ENCODE measurements at places on chromosomes 7 and 10.
A peak's percentile ranks its signal among the peaks of the same experiment; 100 is the strongest.

DNA sequence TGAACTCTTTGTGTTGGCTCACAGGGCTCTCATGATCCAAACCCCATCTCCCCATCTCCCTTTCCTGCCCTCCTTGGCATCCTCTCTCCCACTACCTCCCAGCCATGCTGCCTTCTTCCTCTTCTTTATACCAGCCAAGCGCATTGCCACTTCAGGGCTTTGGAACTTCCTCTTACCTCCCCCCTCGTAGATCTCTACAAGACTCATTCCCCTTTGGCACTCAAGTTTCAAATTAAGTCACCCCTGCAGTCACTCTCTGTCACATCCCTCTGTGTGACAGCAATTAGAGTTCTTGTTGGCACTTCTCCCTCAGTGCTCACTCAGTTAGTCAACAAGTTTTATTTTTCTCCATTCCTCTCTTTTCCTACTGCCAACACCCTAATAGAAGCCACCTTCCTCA lies 20.8 kb upstream of the NRP1 start:
- DNase-seq = no peak

- DNase-seq = peak; percentile 40
These were observed 10.4 kb upstream of the CLCN1 start for GRCh38 chr7:143305423-143306070.

DNA sequence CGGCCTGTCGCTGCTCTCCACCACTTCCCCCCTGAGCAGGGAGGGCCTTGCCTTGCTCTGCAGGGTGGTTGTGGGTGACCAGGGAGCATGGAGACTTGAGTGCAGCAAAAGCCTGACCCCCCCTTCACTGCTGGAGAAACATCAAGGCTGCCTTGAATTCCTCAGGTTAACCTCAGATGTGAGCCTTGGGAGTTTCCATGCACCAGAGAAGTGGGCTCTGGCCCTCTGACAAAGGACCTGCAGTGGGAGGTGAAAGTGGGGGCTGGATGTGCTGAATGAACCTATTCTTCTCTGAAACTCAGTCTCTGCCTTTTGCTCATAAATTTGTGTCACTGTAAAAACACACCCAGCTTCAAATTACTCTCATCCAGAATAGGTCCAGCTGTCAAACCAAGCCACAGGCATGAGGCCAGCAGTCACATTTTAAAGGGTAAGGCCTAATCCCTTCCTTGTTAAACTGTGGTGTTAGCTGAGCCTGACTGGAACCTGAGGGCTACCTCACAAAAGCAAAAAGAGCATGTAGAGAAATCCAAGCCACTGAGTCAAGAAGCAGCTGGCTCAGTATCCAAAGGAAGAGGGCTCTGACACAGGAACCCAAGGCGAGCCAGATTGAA lies 356.8 kb downstream of the CCSER2 start:
- DNase-seq = no peak

DNA sequence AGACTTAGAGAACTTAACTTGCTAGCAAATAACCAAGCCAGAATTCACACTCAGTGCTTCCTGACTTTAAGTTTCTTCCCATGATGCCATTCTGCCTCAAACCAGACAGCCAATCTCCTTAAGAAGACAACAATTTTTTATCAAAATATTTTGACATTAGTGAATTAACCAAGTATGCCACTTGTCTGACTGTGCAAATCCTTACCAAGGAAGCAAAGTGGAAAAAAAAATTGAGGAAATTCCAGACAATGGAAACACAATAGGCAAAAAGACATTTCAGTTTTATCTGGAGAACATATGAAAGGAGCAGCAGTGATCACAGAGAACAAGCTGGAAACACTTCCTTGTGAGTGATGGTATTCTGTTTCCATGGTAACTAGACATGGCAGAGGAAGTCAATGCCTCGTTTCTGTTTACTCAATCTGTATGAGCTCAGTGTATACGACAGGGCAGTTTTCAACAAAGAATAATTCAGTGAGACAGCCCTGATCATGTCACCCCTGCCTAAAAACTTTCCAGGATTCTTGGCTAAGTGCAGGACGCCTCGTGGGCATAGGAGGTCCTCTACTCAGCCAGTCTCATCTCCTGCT lies 114.2 kb downstream of the DYNC1I1 start:
- no peak for DNase-seq

Measured in activated T-helper 1 cell treated with Interleukin-2 at 50 U/mL for 16 hours (primary cell).